Kidney tubule cell (primary cell): ENCODE measurements at places on chromosomes 7 and 10.

GRCh38 chr7:31991846-31992245 is 78.4 kb downstream of the PDE1C start:
- peak; percentile 29 for DNase-seq

GRCh38 chr10:87658858-87659555 is 671 bp upstream of the PAPSS2 start:
- DNase-seq = no peak

GRCh38 chr7:151226560-151226874 is 488 bp downstream of the ABCF2 start:
- DNase-seq = no peak

DNA sequence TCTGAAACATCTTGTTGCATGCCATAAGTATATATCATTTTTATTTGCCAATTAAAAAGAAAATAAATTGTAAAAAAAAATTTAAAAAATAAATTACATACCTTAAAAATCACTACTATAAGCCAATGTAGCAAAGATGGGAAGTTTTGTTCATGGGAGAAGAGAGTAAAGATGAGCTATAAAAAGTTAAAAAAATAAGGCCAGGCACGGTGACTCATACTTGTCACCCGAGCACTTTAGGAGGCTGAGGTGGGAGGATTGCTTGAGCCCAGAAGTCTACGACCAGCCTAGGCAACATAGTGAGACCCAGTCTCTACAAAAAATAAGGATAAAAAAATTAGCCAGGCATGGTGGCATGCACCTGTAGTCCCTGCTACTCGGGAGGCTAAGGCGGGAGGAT is 8.4 kb upstream of the STK32C start:
- no peak for DNase-seq

GRCh38 chr10:71064413-71065118 is 147.8 kb upstream of the UNC5B start:
- DNase-seq = no peak

DNA sequence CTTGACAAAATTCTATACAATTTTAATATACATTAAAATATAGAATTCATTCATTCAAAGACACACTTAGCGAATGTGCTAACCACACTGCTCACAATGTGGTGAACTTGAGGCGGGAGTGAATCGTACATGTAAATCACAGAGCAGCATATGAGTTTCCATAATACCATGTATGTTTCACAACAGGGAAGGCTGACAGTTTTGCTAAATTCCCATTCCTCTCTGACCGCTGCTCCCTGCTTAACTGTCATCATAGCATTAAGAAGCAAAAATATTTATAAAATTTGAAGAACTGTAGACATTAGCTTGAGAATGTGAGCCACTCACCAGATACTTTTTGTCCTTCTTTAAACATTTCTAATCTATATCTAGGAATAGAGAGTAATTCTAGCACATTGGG is 763.3 kb downstream of the MAGI2 start:
- no peak for DNase-seq

- peak; percentile 51 for DNase-seq
These were observed 16.2 kb downstream of the KIFBP start for GRCh38 chr10:69004821-69005220.

DNA sequence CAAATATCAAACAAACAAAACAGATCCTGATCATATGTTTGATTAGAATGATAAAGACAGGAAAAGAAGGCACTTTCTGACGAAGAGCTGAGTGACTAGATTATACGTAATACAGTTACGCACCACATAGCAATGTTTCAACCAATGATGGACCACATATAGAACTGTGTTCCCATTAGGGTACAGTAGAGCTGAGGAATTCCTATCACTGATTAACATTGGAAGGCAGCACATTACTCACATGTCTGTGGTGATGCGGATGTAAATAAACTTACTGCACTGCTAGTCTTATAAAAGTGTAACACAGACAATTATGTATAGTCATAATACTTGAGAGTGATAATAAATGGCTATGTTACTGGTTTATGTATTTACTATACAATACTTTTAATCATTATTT is 98.3 kb downstream of the PTN start:
- DNase-seq = peak; percentile 70

DNA sequence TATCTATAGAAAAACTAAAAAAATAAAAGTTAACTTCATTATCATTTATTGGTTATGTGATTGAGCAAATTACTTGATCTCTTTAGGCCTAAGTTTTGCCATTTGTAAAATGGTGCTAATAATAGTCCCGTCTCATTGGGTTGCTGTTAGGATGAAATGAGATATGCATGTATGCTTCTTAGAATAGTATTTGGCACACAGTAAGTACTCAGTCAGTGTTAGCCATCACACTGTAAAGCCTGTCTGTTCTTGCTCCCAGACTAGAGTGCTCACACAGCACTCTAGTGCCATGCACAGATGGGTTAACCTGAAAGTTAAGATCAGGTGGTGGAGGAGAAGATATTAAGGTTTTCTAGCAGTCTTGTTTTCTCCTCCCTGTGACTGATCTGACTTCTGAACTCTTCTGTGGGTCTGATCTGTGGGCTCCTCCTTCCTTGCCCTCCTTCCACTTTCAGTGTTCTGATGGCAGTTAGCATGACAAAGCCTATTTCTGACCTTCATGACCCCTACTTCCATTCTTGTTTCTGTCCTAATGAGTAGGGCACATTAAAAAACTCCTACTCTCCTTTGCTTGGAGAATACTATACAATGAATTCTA is 167.5 kb downstream of the RNLS start:
- no peak for DNase-seq

- DNase-seq = peak; percentile 53
These were observed 3.7 kb upstream of the ZNF800 start for GRCh38 chr7:127396184-127396583.

- DNase-seq = no peak
These were observed 8.8 kb upstream of the SFTPA1 start for GRCh38 chr10:79601939-79602338.

GRCh38 chr7:39304668-39305405 is 261.4 kb upstream of the YAE1 start:
- peak; percentile 25 for DNase-seq

DNA sequence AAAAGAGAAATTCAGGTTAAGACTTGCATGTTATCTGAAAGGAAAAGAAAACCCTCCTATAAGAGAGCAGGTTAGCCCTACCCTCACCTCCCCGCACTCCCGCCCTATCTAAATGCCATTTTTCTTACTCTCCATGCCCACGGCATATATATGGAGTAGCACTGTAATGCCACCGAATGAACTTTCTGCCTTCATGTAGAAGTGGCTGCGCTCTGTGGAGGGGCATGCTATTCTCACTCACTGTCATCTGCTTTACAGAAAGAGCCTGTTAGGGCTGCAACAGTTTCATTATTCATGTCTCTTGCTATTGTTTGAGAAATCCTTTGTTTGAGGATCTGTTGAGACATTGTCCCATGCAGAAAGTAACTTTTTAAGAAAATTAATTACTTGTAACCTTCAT is 1190.6 kb downstream of the SORCS1 start:
- DNase-seq = no peak

- DNase-seq = no peak
These were observed 188.3 kb upstream of the NFE2L3 start for GRCh38 chr7:25963733-25964132.

GRCh38 chr10:12500381-12501303 is 151.3 kb downstream of the CAMK1D start:
- DNase-seq = no peak

GRCh38 chr10:29142516-29143314 is 146.2 kb upstream of the LYZL1 start:
- DNase-seq = no peak

DNA sequence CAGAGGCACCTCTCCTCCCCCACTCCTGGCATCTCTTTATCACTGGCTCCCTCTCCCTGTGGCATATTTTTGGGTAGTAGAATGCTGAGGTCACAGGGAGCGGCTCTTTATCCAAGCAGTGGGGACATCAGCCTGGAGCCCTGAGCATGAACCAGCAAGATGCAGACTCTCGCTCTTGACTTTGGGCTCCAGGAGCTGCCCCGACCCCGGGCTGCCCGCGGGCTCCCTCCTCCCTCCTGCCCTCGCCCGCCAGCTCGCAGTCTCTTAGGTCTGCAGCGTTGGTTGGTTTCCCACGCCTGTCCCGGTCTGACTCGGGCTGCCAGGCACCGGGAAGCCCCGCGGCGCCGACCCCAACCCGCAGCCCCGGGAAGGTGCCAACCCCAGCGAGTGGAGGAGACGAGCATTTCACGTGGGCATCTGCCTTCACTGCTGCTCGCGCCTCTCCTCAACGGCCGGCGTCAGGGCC is 1.3 kb downstream of the INSYN2A start:
- peak; percentile 4 for DNase-seq

DNA sequence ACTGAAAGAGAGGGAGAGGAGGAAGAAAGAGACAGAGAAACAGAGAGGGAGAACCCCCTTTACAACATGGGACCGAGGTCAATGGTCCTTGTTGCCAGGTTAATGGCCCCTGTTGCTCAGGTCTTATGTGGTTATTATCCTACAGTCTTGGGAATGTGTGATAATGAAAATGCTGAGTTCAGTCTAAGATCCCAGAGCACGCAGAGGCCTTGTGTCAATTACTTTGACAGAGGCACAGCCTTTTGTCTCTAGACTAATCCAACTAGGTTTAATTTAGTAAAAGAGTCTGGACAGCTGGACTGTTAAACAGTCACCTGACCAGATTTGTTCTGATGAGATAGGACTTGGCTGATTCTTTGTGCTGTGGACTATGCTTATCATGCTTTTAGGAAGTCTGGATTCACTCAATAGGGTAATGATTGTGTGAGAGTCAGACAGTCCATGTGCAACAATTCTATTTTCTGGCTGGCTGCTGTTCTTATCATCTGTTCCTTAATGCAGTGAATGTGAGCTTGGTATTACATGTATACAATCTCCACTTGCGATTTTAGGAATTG is 157.4 kb upstream of the MAGI2 start:
- no peak for DNase-seq

- no peak for DNase-seq
These were observed 173.4 kb downstream of the FAM107B start for GRCh38 chr10:14601326-14601725.

DNA sequence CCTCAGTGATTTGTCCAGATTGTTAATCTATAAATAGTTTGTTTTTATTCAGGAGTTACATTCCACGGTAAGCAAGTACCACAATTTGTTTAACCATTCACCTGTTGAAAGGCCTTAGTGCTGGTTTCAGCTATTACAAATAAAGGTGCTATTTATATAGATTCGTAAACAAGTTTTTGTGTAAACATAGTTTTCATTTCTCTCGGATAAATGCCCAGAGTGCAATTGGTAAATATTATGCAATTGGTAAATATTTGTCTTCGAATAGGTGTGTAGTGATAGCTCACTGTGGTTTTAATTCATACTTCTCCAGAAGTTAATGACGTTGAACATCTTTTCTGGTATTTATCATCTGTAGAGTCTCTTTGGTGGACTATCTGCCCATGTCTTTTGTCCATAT is 76.4 kb upstream of the RSU1 start:
- DNase-seq = no peak

DNA sequence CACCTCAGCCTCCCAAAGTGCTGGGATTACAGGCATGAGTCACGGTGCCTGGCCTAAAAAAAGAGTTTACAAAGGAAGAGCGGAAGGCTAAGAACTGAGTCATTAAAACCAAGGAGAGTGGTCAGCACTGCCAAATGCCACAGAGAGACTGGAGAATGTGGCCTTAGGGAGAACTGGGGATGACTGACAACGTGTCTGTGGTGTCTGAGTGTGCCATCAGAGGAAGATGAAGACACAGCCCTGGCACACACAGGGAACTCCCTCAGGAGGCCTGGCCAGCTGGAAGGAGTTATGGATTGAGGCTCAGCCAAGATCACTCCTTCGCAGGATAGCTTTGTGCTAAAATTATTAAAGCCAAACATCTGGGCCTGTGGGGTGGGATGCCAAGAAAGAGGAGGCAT is 3.9 kb upstream of the INA start:
- DNase-seq = peak; percentile 98

DNA sequence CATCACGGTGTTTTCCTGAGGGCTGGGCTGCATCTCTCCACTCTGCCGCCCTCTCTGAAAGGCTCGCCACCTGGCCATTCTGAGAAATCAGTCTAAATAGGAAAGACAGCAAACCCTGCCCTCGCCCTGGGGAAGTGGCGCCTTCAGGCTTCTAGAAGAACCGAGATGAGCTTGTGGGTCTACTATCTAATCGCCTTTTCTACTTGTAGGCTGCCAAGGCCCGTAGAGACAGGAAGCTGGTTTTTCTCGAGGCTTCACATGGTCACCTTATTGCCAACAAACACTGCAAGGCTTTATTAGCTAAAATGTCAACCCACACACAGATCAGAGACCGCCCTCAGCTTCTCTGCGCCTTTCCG is 21.4 kb downstream of the LAT2 start:
- DNase-seq = no peak

- no peak for DNase-seq
These were observed 66.1 kb upstream of the INPP5A start for GRCh38 chr10:132471484-132471883.

GRCh38 chr7:24825931-24826661 is 68.8 kb upstream of the GSDME start:
- DNase-seq = peak; percentile 87

DNA sequence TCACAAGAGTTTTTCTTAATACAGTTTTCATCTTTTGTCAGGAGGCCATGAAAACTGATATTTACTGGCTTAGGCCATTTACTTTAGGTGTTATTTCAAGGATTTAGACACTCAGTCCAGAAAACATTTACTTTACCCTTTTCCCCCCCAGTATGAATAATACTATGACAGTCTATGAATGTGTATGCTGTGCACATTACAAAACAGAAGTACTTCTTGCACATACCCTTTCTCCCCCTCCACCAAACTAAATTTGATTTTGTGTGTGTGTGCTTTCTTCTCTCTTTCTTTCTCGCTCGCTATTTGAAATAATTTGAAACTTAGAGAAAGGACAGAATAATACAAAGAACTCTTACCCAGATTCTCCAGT is 41.3 kb downstream of the RBM33 start:
- DNase-seq = no peak

DNA sequence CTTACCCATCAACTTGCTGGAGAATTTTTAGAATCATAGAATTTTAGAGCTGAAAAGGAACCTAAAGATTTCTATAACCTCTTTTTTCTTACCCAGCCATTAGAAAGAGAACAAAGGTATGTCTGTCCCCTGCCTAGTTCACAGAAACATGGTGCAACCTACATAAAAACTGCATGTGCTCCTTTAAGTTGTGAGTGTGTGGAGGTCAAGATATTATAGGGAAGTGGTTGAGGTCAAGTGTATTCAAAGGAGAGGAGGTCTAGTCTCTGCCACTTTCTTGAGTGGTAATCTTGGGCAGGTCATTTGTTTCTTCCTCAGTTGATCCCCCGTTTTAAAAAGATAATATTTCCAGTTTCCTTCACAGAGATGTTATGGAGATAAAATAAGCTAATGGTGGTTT is 6.4 kb downstream of the UBTD1 start:
- no peak for DNase-seq

- DNase-seq = no peak
These were observed 2.9 kb upstream of the AKR1C8 start for GRCh38 chr10:5187867-5188266.

- no peak for DNase-seq
These were observed 123.3 kb upstream of the GAD2 start for GRCh38 chr10:26093229-26093628.

- DNase-seq = no peak
These were observed 26.8 kb downstream of the TSPAN15 start for GRCh38 chr10:69477968-69478597.
